ENCODE measurements at places on chromosomes 12 and 14. TPM values are rescaled to one million over a fixed set of nuclear protein-coding genes. Genes with fewer than 3 reads are reported as not detected.

DNA sequence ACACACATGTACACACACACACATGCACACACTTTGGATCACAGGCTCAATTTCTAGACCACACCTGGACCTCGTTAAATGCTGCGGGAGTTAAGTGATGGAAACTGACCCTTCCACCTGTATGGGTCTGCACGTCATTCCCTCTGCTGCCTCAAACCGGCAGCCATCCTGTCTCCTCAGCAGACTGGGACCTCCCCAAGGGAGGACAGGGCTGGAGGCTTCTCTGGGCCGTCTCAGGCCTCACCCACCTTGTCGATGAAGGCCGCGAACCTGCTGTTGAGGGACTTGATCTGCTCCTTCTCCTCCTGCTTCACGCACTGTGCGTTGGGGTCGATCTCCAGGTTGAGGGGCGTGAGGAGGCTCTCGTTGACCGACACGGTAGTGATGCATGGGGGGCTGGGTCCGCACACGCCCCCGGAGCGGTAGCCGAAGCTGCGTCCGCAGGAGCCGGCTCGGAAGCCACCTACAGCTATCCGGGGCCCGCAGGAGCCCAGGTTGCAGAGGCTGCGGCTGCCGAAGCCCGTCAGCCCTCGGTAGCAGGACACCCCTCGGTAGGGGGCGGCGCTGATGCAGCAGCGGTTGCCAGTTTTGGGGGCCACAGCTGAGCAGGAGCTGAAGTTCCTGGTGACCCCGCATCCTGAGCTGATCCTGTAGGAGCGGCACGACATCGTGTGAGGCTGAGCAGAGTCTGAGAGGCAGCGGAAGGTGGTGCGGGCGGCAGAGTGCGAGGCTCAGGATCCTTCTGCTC lies at the start of gene KRT85:
KRT85 (minus strand) TSS at position 744 of the 748 bp plus-strand sequence; CDS start at position 668, 76 bp downstream.
- no peak for DNase-seq

- DNase-seq, result no peak
Observed at GRCh38 chr12:108078428-108078827, 50.7 kb upstream of the WSCD2 start.

The ITGB7 gene
- total RNA-seq, result not detected

GRCh38 chr14:67580336-67581171 lies 19.5 kb downstream of the PIGH start:
- no peak for DNase-seq

DNA sequence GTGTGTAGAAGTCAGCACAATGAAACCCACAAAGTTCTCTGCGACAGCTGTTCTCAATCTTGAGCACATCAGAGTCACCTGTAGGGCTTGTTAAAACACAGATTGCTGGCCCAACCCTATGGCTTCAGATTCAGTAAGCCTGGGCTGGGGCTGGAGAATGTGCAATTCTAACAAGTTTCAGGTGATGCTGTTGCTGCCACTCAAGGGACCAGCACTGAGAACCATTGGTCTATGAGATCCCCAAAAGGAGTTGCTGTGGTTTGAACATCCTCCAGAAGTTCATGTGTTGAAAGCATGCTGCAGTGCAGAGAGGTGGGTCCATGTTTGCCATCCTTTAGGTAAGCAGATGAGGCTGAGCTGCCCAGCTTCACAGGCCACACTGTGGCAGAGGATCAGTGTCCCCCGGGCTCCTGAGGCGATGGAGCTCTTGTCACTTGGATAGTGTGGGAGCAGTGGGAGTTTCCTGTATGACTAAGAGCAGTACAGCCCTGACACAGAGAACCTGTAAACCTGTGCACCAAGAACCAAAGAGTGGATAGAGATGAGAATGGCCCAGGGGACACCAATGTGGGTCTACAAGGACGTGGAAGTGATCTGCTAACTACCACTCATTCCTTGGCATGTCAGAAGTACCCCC lies 8.0 kb upstream of the RTRAF start:
- DNase-seq, result no peak
